ENCODE measurements at places on chromosomes 11 and 22. TPM values are rescaled to one million over a fixed set of nuclear protein-coding genes. Genes with fewer than 3 reads are reported as not detected.

DNA sequence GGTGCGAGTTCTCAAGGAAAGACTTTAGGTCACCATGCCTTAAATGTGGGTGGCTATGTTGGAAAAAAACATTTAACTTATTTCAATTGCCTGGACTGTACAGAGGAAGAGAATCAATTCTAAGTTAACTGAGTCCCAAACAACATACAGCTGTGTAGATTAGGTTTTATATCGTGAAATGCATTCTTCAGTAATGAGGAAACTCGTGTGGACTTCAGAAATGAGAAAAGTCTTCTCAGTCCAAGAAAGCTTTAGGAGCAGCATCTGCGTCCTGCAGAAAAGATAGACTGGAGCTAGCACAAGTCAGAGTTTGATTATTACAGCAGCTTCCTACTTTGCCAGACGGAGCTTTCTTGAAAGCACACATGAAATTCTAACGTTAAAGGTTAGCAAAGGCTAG lies 673.0 kb downstream of the OPCML start:
- DNase-seq = no peak

The LDLRAD3 gene
- total RNA-seq = 9.4 TPM

The GDPD4 gene
- total RNA-seq = not detected

DNA sequence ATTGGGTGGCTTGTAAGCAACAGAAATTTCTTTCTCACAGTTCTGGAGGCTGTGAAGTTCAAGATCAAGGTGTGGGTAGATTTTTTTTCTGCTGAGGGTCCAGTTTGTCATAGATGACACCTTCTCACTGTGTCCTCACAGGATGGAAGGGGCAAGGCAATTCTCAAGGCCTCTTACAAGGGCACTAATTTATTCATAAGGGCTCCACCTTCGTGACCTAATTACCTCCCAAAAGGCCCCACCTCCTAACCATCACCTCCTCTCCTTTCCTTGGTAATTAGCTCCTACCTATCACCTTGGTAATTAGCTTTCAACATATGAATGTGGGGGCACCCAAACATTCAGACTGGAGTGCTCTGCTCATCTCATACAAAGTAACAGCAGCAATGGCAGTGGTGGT lies 92.3 kb upstream of the CD44 start:
- DNase-seq = no peak

The CCDC88B gene
- total RNA-seq = 7.1 TPM

The GDPD5 gene
- 53.2 TPM for total RNA-seq

GRCh38 chr11:45795379-45795778 lies 9.6 kb upstream of the SLC35C1 start:
- no peak for DNase-seq

DNA sequence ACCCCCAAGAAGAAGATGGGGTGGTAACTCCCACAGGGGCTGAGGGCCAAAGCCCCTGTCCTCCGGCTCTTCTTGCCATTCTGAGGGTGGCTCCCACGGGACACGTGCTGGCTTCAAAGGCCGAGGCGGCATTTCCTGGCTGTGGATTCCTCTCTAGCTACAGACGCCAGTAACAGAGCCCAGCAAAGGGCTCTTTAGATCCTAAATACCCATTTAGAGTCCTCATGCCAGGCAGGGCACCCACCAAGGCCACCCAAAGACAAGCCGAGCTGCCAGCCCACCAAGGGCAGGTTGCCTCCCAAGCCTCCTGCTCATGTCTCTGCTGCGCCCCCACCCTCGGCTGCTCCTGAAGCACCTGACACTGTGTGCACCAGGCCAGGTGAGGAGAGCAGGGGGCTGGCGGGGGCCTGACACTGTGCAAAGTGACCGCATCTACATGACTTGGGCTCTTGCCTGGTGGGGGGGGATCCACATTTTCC lies 5.7 kb downstream of the LRFN4 start:
- DNase-seq = no peak

GRCh38 chr11:86551288-86552092 lies 120.9 kb downstream of the ME3 start:
- DNase-seq = peak; percentile 89

The KRTAP5-7 gene
- total RNA-seq = not detected

- peak; percentile 33 for DNase-seq
Measured at GRCh38 chr22:38699784-38700183, 959 bp downstream of the JOSD1 start.

The PRR33 gene
- total RNA-seq = not detected

The SCARF2 gene
- total RNA-seq = 46.0 TPM

The TP53AIP1 gene
- total RNA-seq = not detected

DNA sequence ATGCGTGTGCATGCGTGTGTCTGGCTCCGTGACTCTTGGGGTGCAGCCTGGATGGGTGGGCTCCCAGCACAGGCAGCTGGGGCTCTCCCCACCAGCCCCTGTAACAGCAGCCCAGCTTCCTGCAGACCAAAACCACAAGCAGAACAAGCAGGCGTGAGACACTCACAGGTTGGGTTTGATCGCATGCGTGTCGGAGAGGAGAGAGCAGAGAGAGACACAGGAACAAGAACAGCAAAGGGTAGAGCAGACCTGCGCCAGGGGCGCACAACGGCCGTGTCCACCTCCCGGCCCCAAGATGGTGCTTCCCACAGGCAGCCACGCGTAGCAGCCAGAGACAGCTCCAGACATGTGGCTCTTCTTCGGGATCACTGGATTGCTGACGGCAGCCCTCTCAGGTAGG lies at the start of gene CD6:
CD6 (plus strand) TSS at position 161 of the 400 bp plus-strand sequence; CDS start at position 347, 186 bp downstream.
- no peak for DNase-seq

DNA sequence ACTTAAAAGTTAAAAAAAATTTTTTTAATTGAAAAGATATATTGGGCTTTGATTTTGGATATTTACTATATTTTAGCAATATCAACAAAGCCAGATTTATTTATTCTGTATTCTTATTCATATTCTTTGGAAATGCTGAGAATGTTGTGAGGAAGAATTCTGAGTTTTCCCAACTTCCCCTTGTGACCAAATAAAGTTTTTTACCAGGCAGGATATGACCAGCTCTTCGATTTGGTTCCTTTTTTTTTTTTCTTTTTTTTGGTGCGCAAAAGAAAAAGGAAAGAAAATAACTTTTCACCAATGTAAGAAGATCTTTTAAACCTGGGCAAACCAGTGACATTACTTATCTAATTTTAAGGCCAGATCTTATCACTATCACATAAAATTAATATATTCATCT lies 12.9 kb downstream of the TCP11L1 start:
- no peak for DNase-seq

The ST14 gene
- total RNA-seq = 0.07 TPM
